EL (cell line): ENCODE measurements at places on chromosomes 5 and 9.

- peak; percentile 82 for DNase-seq
Observed at GRCh38 chr9:127898433-127899127, 823 bp downstream of the ST6GALNAC6 start.

GRCh38 chr9:114153761-114154599, 1.4 kb upstream of the COL27A1 start:
- DNase-seq: peak; percentile 51

GRCh38 chr5:127615916-127616315, 33.0 kb upstream of the CTXN3 start:
- peak; percentile 41 for DNase-seq

- DNase-seq: peak; percentile 34
Observed at GRCh38 chr5:97553604-97554452, 370.8 kb upstream of the RIOK2 start.

DNA sequence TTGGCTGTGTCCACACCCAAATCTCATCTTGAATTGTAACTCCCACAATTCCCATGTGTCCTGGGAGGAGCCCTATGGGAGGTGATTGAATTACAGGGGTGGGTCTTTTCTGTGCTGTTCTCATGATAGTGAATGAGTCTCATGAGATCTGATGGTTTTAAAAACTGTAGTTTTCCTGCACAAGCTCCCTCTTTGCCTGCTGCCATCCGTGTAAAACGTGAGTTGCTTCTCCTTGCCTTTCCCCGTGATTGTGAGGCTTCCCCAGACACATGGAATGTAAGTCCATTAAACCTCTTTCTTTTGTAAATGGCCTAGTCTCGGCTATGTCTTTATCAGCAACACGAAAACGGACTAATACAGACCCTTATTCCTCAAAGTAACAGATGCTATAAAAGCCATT, 94.1 kb downstream of the DOCK2 start:
- no peak for DNase-seq

DNA sequence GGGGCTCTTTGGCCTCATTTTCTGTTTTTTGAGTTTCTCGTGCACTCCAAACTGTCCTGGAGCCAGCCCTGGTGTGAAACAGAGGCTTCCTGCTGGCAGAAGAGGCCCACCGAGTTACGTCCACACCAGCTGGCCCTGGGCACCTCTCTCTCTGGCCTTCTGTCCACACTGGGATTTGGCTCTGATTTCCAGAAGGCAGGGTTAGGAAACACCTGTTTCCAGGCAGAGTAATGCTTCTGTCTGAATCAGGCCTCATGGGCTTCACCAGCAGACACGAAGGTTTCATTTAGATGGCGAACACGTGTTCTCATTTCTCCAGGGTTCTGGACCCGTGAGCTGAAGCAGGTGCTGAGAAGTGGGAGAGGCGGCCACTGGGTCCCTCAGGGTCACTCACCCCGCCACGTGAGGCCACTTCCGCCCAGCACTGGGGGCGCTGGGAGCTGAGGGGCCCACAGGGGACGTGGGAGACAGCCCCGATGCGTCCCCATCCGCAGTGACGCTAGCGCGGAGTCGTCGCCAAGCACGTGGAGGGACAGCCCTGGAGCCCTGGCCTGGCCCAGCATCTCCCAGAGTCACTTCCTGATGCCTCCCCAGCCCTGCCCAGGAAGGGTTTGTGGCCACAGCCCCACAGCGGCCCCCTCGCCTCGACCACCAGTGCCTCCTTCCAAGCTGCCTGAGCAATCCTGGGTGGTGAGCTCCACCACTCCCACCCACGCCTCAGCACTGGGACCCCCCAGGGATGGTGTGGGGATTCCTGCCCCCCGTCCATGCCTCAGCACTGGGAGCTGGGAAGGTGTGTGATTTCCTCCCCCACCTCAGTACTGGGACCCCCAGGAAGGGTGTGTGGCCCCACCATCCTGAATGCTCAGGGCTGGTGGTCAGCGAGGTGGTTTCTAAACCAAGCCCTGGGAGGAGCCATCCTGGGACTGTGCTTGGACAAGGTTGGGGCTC, 4.9 kb upstream of the LRRC14B start:
- DNase-seq: no peak

DNA sequence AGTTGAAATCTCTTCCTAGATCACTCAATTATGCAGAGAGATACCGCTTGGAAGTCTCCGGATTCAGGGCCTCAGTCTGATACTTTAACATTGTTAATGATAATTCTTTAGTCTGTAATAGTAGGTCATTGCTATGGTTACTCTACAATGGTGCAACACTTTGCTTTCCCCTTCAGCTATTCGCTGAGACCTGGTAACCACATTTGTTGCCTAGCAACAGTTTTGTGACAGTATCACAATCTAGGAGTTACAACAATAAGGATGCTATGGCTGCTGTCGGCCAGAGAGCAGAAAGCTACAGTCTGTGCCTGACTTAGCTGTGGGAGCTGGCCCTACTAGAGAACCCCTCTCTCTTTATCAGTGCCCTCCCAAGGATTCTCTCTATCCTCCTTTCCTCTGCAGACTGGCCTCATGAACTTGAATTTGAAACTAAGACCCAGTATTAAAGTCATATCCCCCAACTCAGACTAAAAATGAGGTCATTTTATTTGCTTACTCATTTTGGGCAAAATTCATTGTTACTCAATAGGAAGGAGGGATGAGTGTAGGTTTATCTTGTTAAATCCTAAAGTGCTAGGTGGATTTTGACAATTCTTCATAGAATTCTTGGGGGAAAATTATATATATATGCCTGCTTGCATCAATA, 39.3 kb downstream of the NR2F1 start:
- DNase-seq: peak; percentile 32

DNA sequence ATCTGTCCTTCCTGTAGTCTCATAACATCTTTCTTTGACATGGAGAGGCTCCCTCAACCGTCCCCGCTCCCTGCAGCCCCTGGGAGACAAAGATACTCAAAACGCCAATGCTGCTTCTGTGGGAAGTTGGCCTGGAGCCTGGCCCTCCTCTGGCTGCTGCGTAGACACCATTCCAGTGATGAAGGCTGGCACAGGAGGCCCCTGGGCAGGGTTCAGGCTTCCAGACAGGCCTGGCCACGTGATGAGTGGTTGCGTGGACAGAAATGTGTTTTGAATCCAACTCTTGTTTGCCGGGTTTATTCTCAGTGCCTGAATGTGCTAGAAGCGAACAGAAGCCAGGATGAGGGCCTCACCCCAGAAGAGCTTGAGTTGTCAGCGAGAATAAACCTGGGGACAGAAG, 43.2 kb upstream of the NKX2-5 start:
- DNase-seq: no peak

GRCh38 chr5:135951257-135951656, 3.5 kb downstream of the LECT2 start:
- DNase-seq: no peak

DNA sequence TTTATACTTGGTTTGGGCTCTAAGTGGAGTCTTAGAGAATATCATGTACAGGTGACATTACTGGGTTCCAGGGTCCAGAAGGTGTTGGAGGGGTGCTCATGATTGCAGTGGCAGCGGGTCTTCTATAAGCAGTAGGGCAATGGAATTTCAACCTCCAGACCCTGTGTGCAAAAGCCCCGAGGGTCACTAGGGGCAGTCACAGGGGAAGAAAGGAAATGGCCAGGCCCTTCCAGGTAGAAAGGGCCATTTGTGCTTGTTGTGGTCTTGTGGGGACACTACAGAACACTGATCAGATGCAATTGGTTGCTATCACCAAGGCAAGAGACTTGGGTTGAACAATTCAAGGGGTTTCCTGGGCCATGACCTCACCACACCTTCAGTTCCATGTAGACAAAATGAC, 283.4 kb downstream of the GADD45G start:
- no peak for DNase-seq

GRCh38 chr9:13377171-13377925, 97.9 kb upstream of the MPDZ start:
- no peak for DNase-seq

DNA sequence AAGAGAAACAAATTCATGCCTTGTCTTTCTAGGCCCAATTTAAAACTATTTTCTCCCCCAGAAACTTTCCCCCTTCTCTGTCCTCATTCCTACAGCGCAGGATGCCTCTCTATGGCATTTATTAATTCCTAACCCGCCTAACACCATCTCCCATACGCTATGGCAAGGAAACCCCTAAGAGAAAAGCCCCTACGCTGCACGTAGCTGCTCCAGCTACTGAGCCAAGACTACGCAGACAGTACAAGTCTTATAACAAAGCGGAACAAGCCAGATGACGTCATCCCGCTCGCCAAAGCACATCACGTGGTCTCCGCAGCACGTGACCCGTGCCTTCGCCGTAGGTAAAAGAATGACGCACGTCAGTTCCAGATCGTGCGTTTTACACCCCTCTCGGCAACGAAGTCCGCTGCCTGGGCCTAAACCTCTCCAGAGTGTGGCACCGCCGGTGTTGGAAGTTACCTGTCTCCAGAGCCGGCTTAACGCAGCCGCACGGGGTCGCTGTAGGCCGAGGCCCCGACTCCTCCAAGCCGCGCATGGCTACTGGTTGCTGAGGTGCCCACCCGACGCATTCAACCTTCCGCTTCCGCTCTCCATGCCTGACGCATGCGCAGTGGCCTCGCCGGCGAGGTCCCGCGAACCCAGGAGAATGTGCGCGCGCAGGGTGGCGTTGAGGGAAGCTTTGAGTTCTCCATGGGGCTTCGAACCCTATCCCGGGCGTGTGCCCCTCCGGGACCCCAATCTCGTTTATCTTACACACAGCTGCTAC, at the start of gene TRMO:
TRMO (minus strand) TSS at position 542 of the 766 bp plus-strand sequence; CDS start at position 535, 7 bp downstream.
- DNase-seq: peak; percentile 98

DNA sequence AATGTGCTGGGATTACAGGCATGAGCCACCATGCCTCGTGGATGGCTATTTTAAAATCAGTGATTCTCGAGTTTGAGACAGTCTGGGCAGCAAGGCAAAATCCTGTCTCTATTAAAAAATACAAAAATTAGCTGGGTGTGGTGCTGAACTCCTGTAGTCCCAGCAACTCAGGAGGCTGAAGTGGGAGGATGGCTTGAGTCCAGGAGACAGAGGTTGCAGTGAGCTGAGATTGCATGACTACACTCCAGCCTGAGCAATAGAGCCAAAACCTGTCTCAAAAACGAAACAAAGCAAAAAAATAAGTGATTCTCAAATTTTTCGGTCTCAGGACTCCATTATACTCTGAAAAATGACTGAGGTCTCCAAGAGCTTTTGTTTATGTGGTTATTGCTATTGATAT, 47.9 kb upstream of the HSPA9 start:
- DNase-seq: no peak

DNA sequence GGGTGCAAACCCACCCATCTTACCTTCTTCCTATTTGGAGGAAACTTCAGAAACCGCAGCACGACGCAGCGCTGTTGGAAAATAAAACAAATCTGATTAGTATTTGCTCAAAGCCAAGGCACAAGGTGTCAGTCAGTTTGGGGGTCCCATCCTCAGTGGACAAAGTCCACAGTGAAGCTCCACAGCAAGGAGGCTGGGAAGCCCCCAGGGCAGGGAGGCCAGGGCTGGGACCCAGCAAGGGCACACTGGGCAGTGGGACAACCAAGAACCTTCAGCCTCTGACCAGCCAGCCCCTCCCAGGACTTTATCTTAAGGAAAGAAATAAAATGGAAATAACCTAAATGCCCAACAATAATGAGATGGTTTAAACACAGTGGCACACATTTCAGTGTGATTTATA, 11.3 kb downstream of the IPPK start:
- DNase-seq: no peak

- DNase-seq: peak; percentile 90
Observed at GRCh38 chr5:98458004-98458403, 315.5 kb upstream of the RGMB start.

DNA sequence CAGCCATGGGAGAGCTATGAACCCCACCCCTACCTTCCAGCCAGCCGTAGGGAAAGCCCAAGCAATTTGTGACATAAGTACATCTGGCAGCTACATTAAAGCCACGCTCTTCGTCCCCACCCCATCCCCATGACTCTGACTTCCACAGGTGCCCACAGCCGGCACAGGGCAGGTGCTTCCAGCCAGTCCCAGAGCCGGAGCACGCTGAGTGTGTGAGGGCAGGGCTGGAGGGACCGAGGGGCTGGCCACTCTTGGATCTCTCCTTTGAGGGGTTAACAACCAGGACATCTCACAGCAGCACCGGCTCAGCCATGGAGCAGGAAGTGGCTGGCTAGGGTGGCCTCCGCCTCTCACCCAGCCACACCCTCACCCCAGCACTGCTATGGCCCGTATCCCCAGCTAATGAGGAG, 2.4 kb upstream of the FAM78A start:
- no peak for DNase-seq

- DNase-seq: peak; percentile 92
Observed at GRCh38 chr5:68225188-68225910, 9.8 kb downstream of the PIK3R1 start.

DNA sequence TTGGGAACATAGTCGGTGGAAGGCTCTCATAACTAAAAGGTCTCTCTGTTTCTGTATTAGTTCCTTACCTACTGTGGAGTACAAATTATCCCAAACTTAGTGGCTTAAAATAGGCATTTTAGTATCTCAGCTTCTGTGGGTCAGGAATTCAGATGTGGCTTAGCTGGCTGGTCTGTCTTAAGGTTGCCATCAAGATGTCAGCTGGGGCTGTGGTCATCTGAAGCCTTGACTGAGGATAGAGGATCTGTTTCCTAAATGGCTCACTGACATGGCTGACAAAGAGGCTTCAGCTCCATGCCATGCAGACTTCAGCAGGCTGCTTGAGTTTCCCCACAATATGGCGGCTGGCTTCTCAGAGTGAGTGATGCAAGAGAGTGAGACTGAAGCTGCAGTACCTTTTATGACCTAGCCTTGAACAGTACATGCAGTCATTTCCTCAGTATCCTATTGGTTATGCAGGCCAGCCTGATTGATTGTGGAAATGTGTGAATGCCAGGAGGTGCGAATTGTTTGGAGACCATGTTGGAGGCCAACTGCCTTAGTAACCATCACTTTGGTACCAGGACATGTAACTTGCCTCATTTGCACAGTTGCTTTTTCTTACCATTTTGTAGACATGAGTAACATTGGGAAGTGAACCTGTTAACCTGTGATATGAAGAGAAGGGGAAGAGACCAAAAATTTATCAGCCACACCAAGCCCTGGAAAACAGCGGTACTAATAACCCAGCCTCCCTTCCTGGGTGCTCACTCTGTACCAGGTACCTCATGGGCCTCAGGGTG, 152.8 kb upstream of the IER5L start:
- DNase-seq: no peak

DNA sequence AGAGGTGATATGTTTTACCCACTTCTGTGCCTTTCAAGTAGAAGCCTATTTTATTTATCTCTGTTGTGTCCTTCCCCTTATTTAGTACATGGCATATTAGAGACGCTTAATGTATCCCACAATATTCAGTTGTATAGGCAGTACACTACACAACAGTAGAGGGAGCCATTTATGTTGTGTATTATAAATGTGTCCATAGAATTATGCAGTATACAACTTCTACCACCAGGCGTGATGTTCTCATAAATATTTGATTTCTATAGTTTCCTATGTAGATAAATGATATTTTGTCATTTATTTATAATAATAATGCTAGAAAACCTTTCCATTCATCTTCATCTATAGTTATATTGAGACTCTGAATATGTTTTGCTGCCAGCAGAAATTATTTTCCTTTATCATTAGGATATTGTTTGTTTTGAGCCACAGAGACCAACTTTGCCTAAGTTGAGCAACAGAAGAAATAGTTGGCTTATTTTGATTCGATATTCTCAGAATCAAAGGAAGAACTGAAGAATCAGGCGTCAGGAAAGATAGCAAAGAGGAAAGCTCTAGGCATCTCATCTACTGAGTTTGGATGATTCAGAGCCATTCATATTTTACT, 81.7 kb downstream of the ADAMTS19 start:
- DNase-seq: peak; percentile 14

GRCh38 chr5:72457491-72457890, 49.7 kb downstream of the ZNF366 start:
- no peak for DNase-seq

GRCh38 chr9:2125906-2126305, 110.8 kb downstream of the SMARCA2 start:
- no peak for DNase-seq

- no peak for DNase-seq
Observed at GRCh38 chr5:169104937-169105494, 195.9 kb downstream of the SLIT3 start.
